ENCODE measurements at places on chromosomes 2 and 18.

GRCh38 chr18:77804382-77804781, 554.7 kb downstream of the GALR1 start:
- DNase-seq: no peak

- DNase-seq: peak; percentile 35
These were observed 114.8 kb upstream of the PTPRM start for GRCh38 chr18:7452331-7452730.

DNA sequence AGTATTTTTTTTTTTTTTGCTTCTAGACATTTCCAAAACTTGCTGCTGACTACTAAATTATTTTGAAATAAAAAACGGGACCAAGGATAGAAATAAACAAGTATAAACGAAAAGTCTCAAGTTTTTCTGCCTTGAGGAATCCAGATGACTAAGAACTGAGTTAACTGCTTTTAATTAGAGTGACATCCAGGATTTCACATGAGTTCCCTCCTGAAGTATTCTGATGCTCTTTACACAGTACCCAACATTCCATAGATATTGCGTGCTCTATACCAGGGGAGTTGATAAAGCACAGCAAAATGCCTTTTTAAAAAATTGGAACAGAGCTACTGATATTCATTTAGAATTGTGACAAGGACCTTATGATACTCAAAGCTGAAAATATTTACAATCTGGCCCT, 618.0 kb downstream of the CCDC85A start:
- no peak for DNase-seq

- no peak for DNase-seq
These were observed 70.0 kb downstream of the NAB1 start for GRCh38 chr2:190718652-190719526.

DNA sequence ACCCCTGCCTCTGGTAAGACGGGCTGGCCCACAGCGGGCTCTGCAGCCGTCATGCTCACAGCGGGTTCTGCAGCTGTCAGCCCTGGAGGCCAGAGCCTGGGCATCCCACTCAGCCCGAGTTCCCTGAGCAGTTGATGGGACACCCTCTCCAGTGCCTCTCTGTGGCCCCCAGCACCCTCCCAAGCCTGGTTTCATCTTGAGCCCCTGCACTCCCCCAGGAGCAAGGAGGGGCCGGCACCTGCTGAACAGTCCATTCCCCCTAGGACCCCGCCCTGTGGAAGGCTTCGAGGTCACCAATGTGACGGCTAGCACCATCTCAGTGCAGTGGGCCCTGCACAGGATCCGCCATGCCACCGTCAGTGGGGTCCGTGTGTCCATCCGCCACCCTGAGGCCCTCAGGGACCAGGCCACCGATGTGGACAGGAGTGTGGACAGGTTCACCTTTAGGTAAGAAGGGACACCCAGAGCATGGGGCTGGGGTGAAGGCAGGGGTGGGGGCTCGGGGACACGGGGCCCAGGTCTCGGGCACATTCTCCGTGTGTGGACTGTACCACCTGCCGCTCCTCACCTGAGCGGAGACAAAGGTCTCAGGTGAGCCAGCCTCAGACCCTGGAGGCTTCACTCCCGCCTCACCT, 34.5 kb downstream of the MTERF4 start:
- no peak for DNase-seq

GRCh38 chr2:42523341-42523740, 29.6 kb upstream of the KCNG3 start:
- no peak for DNase-seq

- no peak for DNase-seq
These were observed 415.9 kb downstream of the NBAS start for GRCh38 chr2:15145046-15145817.
